NCI-H187 treated with DMSO at 0.1 percent for 48 hours (cell line): ENCODE measurements at places on chromosomes 2 and 18.

- DNase-seq = no peak
Observed at GRCh38 chr2:42060718-42061619, 13.1 kb downstream of the PKDCC start.

DNA sequence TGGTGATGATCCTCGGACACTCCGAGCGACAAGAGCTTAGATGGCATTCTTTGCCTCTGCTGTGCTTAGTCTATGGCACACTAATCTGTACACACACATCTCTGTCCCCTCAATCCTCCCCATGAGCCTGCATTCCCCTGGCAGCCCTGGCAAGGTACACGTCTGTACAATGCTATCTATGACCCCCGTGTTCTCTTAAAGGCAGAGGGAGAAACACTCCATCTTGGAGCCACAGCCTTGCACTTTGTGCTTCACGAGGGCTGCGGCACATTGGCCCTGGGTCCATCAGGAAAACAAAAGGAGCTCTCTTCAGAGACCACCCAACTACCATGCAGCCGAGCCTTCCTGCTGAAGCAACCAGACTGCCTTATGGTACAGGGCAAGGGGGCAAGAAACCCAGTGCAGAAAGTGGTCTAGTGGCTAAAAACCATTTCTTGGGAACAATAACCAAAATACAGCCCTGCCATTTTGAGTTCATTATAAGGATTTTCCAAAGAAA lies 42.5 kb downstream of the STEAP3 start:
- DNase-seq = no peak

GRCh38 chr18:65363011-65363410 lies 387.8 kb upstream of the CDH7 start:
- no peak for DNase-seq

GRCh38 chr2:153071090-153071489 lies 352.7 kb downstream of the ARL6IP6 start:
- DNase-seq = no peak

DNA sequence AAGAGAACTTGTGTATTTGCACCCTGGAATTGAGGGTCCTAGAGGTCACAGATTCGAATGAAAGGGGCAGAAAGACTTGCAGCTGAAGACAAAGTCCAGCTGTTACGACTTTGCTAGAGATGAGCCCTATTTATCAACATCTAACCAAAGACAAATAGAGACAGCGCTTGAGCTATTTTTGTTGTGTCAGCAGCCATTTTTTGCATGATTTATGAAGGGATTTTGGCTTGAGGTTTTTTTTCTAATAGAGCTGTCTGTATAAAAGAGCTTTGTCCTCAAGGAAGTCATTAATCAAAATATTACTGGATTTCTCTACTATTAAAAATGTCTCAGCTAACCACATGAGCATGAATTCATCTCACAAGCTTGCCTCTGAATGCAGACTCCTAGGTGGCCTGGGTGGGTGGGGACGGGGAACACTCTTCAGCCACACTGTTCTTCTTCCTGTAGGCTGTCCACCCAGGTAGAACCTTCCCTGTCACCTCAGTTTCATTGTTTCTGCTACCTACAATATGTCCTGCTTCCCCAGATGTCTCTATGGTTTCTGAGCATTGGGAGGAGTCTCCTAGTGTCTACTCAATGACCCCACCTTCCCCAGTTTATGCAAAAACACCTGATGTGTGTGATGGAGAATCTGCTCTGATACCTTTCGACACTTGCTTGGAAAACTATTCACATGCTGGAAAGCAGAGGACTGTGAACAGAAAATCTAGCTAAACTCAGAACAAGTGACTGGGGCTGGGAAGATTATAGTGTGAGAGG lies 7.2 kb upstream of the CD226 start:
- DNase-seq = no peak

- DNase-seq = no peak
Observed at GRCh38 chr2:199404841-199405240, 52.9 kb downstream of the SATB2 start.

DNA sequence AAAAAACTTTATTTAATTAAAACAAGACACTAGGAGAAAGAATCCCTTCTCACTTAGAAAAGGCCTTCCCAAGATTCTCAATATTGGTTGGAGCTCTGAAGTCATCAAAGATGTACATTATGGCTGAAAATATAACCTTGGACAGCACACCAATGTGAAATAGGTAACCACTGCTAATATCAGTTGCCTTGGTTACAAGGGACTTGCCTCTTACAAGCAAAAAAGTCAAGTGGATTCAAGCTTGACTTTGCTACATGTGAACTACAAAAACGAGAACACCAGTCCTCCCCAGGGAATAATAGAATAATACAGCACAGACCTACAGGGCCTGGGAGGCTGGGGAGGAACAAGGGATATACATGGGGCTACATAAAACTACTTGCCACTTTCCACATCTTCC lies 46.1 kb downstream of the NABP1 start:
- no peak for DNase-seq

DNA sequence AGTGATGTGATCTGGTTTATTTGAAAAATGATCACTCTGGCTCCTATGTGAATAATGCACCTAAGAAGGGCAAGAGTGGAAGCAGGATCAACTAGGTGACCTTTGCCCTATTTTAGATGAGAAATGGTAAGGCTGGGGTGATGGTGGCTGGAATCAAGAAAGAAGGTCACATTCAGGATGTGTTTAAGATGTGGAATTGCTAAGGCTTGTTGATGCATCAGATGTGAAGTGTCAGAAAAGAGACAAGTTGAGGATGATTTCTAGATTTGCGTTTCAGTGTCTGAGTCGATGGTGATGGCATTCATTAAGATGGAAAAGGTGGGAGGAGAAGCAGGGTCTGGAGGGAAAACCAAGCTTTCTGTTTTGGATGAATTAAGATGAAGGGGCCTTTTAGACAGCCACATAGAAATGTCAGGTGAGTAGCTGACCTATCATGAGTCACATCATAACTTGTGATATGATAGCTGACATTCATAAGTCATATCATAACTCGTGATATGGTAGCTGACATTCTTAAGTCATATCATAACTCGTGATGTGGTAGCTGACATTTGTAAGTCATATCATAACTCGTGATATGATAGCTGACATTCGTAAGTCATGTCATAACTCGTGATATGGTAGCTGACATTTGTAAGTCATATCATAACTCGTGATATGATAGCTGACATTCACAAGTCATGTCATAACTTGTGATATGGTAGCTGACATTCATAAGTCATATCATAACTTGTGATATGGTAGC lies 101.2 kb upstream of the SEC11C start:
- DNase-seq = no peak
